ENCODE measurements at places on chromosomes 12 and 14.

DNA sequence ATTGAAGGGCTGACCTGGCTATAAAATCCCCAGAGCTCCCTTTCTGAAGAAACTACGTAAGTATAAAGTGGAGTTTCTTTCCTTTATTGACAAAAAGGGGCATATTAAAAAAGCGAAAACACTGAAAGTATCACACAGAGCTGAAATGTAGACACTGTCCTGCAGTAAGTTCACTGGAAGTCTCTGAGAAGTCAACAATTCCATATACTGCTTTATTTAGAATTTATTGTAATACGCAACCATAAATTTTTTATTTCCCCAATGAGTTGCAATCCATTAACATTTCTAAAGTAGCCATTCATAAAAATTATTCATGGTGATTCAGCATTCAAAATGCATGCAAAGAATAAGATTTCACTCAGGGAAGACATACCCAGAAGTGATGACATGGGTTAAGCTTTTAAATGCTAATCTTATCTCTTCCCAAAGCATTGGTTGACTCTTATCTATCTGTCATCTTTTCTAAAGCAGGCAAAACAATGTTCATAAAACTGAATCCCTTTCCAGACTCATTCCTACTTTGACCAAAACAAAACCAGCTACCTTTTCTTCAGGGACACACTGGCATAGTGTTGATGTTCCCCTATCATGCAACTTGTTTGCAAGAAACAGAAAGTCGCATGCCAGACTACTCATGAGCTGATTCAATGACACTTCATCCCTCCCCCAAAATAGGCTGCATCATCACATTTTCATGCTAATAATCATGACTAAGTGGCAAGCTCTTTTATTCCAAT is 17.3 kb downstream of the KITLG start:
- peak; percentile 78 for DNase-seq

DNA sequence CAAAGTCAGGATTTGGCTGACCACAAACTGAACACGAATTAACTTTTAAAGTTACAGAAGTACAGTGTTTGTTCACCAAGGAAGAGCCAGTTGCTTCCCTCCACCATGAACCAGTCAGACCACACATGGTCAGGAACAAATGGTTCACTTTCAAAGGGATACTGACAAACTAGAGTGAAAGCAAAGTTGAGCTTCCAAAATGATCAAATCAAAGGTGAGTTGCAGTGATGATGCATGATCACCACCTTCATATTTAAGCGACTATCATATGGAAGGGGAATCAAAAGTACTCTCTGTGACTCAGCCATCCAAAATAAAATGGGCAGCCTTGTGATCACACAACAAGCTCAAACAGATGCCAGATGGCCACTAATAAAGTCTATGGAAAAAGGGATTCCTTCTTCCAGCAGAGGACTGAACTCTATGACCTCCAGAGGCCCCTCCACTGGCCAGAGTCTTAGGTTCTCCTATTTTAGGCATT is 13.1 kb downstream of the NT5DC3 start:
- no peak for DNase-seq

GRCh38 chr12:112161711-112162110 is 36.4 kb downstream of the TRAFD1 start:
- no peak for DNase-seq

GRCh38 chr12:105262461-105263184 is 26.6 kb upstream of the APPL2 start:
- DNase-seq, result peak; percentile 73

DNA sequence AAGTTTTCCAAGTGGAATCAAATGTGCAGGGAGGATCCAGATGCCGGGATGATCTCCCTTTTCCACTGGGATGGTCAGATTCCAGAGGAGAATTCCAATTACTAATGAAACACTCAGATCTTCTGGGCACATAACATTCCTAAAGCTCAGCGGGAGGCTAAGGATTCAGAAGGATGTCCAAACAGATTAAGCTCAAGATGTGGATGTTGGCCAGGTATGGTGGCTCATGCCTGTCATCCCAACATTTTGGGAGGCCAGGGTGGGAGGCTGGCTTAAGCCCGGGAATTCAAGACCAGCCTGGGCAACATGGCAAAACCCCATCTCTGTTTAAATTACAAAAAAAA is 62.0 kb upstream of the PNMA1 start:
- DNase-seq, result peak; percentile 90

- no peak for DNase-seq
Measured at GRCh38 chr12:93813972-93814821, 137.0 kb downstream of the CRADD start.

GRCh38 chr14:97942921-97943320 is 1145.7 kb downstream of the VRK1 start:
- DNase-seq, result peak; percentile 3

- DNase-seq, result no peak
Measured at GRCh38 chr12:94667031-94667540, 16.7 kb upstream of the TMCC3 start.

GRCh38 chr14:57389646-57390036 is 745 bp upstream of the NAA30 start:
- DNase-seq, result no peak

DNA sequence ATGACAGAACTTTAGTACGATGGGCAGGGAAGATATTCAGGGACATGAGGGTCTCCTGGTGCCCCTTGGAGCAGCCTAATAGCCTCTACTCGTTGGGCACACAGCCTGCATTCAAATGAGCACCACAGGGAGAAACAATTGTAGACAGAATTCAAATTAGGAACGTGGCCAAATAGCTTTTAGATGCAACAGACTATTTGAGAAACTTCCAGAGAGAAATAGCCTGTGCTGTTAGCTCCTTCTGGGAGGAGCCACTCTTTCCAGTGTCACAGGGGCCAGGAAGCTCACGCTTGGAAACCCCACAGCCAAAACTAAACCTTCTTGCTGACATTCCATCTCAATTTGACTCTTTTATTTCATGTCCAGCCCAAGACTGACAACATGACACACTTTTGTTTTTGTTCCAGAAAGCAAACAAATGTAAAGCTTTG is 114.5 kb downstream of the RPAP3 start:
- DNase-seq, result peak; percentile 31

GRCh38 chr14:35240231-35240630 is 52.0 kb upstream of the PSMA6 start:
- no peak for DNase-seq

DNA sequence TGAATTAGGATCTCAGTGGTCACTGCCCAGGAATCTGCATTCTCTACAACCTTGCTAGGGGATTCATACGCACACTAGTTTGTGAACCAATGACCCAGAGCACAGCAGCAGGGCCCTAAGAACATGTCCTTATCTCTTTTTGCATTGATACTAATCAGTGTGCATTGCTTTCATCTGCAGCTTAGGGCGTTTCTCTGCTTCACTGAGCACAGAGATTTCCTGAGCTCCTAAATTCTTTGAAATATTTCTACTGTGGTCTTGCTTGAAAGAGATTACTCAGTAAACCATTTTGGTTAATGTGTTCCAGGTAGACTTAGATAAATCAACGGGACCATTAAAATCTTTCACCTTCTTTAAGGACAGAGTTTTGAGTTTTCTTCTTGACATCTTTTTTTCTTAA is 351.3 kb upstream of the KITLG start:
- DNase-seq, result no peak

- no peak for DNase-seq
Measured at GRCh38 chr14:105711841-105712460, 185.6 kb downstream of the TMEM121 start.

- DNase-seq, result peak; percentile 85
Measured at GRCh38 chr12:6825398-6826124, 2.6 kb upstream of the P3H3 start.

DNA sequence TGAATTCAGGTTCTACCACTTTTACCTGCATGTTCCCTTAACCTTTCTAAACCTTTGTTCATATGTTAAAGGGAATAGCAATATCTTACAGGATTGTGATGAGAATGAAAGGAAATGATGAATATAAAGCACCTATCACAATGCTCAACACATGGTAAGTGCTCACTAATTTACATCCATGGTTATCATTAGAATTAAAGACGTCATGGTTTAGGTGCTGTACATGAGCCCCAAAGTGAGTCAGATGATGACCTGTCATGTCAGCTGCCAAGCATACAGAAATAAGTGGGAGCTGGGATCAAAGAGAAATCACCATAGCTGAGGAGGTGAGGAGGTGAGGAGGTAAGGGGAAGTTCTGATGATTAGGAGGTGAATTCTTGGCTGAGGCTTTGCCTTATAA is 135.9 kb upstream of the ATP2B1 start:
- no peak for DNase-seq

DNA sequence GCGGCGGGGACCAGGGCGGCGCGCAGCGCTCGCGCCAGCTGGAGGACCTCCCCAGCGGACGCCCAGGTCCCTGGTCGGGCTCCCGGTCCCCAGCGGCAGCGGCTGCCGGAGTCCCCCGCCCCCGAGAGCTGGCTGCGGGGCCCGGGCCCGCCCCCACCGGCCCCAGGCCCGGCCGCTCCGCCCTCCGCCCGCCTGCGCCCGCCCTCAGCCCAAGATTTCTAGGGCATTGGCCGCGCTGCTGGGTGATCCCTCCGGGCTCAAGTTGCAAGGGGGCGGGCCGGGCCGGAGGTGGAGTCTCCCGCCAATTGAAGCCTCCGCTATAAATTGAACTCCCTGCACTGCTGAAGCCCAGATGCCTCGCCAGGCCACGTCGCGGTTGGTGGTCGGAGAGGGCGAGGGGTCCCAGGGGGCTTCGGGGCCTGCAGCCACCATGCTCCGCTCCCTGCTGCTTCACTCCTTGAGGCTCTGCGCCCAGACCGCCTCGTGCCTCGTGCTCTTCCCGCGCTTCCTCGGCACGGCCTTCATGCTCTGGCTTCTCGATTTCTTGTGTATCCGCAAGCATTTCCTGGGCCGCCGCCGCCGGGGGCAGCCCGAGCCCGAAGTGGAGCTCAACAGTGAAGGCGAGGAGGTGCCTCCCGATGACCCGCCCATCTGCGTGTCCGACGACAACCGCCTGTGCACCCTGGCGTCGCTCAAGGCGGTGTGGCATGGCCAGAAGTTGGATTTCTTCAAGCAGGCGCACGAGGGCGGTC is at the start of gene DIO3:
Gene DIO3, plus strand, starts transcription at position 351 of the 752 bp plus-strand sequence.
- peak; percentile 2 for DNase-seq

- DNase-seq, result peak; percentile 34
Measured at GRCh38 chr14:91114079-91115065, 499 bp downstream of the DGLUCY start.

- DNase-seq, result peak; percentile 63
Measured at GRCh38 chr12:76268267-76268666, 79.9 kb downstream of the BBS10 start.

DNA sequence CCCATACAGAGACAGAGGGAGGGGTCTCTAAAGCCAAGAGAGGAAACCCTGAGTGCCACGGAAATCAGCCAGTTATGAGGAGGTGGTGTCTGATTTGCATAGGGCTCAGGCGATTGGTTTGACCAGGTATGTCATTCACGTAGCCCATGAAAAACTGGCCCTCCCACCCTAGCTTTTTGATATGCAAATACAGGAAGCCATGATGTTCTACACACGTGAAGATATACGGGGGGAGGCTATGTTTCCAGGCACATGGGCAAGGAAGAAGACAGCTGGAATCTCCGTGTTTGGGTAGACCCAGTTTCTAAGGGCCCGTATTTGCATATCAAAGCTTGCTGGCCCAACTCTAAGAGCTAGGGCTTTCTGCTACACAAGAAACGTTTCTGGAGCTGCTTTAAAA is 717.8 kb upstream of the SEL1L start:
- DNase-seq, result no peak

DNA sequence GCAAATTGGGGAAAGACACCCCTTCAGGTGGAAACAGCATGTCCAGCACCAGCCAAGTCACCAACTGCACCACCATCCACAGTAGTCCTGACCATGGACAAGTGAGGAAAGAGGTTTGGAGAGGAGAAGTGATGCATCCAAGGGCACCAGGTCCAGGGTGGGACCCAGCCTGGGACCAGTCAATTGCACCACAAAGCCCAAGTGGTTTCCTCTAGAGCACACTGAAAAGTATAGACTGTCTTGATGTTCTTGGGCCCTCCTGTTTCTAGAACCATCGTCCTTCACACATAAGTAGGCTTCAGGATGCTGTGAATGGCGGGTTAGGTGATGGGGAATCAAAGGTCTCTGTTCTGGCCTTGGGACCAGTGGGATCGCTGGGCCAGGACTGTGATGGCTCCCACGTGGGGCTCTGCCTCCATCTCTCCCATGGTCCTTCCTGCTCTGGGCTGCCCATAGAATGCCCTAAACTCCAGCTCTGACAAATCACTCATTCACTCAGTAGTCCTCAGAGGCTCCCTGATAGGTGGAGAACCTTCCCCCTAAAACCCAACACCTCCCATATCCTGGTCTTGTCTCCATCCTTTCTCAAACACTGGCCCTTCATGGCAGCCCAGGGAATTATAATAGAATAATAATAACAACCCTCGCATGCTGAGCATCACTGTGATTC is 9.2 kb downstream of the KRT79 start:
- no peak for DNase-seq

- DNase-seq, result peak; percentile 53
Measured at GRCh38 chr12:95633049-95633731, 81.9 kb upstream of the USP44 start.

GRCh38 chr14:104095426-104096310 is 10.2 kb downstream of the ASPG start:
- no peak for DNase-seq

DNA sequence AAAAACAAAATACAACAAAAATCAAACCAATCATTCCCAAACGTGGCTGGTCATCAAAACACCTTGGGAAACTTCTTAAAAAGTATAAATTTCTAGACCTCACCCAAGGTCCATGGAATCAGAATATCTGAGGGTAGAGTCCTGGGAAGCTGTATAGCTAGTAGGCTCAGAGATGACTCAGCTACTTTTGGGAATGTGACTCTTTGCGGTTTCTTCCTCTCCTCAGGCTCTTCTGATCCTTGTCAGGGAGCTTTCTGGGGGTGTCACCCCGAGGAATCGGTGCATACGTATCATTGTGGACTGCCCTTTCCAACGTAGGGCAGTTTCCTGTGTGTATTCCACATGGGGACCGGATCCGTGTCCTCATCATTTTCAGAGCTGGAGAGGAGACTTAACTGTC is 14.8 kb downstream of the JDP2 start:
- DNase-seq, result peak; percentile 43

DNA sequence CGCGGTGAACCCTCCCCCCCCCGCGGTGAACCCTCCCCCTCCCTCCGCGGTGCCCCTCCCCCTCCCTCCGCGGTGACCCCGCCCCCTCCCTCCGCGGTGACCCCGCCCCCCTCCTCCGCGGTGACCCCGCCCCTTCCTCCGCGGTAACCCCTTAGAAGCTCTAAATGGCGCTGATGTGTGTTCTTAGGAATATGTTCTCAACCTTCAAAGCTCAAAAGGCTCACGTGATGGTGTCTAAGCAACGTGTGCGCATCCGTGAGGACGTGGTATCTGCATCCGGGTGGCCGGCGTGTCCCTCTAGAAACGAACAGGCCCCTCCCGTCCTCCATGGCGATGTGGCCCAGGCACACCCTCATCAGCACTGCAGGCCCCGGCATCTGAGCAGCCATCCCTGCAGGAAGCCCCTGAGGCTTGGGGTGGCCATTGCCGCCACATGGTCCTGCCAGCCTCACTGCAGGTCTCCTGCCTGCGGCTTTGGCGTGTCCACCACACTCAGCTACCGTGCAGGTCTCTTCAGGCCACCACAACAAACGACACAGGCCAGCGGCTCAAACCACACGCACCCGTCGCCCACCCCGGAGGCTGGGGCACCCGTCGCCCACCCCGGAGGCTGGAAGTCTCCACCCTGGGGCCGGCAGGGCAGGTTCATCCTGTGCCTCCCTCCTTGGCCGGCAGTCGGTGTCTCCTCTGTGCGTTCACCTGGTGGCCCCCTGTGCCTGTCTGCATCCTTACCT is 14.5 kb upstream of the FBRSL1 start:
- no peak for DNase-seq
